SW 1271 (cell line): ENCODE measurements at places on chromosomes 11 and 22.

DNA sequence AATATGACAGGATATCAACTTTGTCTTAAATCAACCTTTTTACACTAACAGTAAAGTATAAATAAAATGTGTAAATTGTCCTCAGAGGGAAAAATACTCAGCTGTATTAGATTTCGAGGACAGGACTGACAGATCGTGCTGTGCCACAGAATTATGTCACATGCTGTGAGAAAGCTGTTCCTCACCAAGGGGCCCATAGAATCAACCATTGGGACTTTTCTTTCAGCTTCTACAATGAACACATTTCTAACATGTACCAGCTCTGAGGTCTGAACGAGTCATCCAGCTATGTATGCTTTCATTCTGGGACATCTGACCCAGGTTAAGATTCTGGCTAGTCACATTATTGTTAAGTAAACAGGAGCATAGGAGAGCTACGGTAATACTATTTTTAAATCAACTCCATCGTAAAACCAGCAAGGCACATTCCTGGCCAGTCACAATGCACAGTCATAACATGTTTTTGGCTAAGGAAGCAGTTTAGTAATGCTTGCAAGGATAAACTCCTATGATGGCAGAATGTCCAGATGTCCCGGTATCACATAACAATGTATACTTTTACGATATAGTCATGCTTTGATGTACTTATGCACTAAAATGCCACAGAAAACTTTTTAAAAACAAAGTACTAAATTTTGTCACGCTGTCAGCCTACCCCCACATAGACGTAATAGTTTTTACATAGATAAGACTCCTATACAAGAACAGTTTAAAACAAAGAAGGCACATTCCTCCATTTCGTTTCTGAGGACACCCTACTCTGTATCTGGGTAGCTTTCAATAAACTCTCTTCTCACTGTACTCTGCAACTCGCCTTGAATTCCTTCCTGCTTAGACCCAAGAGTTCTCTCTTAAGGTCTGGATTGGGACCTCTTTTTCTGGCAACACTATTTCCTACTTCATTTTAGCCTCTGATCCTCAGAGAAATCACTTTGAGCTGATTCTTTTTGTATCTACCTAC, 27.4 kb downstream of the ZNF214 start:
- DNase-seq = no peak

DNA sequence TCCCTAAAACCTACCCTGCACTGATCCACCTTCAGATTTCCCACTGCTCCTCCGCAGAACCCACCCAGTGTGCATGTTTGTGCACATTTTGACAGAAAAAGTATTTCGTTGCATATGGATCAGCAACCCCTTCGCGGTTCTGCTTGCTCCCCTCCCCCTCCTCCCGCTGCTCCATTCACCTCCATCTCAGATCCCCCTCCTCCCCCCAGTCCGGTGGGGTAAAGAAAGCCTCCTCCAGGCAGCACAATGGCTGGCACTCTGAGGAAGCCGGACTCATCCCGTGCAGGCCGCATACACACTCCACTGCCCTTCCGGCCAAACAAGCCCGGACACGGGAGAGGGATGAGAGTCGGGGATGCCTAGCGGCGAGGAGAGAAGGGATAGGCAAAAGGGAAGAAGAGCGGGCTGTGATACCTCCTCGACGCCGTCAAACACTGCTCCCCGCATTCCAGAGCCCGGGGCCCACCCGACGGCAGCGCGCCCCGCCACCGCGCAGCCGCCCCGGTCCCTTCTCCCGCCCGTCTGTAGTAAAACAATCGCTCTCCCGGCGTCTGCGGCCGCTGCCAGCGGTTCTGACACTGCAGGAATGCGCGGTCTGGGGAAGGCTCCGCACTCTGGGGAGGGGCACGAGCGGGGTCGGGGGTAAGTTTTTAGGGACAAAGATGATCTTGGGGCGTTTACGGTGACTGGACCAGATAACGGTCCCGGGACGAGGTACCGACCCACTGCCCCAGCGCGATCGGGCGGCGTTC, 915 bp downstream of the FEZ1 start:
- no peak for DNase-seq

DNA sequence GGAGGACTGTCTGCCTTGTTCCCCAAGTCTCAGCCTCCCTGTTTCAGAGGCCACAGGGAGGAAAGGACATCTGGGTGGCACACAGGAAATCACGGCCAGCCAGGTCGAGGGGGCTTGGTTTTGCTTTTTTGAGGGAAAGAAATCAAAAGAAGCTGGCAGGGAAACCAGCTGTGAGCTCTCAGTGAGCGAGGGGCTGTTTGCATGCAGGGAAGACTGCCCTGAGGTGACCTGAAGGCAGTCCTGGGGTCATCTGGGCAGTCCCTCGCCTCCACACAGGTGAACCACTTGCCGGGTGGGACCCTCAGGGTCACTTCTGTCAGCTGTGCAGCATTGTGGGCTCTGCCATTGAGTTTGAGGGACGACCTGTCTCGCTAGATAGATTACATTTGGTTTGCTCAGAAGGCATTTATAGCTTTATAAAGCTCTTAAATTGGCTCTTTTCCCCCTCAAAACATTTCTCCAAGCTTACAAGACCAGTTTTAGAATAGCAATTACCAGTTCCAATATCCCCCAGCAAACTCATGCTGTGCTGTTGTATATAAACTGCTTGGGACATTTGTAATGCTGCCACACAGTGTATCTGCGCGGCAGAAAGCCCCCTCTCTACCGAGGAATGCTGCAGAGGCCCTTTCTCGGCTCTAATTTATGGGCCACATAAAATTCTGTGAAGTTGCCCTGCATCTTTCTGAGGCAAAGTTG, 28.3 kb downstream of the PKNOX2 start:
- no peak for DNase-seq

- DNase-seq = no peak
Observed at GRCh38 chr11:46617972-46618314, 590 bp downstream of the ATG13 start.

DNA sequence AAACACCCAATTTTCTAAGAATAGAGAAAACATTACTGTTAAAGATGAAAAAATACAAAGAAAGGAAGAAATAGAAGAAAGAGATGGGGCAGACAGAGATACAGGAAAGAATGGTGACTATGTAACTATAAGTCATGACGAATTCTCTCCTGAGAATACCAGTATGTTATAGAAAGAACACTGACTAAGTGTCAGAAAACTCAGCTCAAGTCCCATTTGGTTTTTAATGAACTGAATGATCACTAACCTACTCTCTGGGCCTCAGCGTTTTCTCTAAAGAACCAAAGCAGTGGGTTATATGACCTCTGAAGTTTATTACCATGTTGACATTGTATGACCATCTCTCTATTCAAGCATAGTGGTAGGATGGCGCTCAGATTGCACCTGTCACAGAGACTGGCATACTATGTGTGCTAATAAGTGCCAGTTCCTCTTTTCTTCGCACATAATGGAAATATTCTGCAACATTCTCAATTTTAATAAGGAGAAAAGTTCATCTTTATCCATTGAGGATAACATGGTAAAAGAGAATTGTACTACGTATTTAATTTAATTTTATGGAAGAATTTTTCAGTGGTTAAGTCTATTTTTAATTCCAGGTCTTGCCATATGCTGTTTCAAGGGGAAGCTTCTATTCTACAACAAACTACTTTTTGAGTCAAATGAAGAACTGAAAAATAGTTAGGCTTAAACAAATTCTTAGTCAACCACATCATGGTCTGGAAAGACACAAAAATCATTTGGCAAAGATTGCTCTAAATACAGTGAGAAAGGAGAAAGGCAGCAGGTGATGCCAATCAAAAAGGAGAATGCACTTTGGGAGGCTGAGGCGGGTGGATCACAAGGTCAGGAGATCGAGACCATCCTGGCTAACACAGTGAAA, 25.0 kb upstream of the EED start:
- no peak for DNase-seq

GRCh38 chr11:36609383-36609782, 11.3 kb upstream of the RAG2 start:
- no peak for DNase-seq

DNA sequence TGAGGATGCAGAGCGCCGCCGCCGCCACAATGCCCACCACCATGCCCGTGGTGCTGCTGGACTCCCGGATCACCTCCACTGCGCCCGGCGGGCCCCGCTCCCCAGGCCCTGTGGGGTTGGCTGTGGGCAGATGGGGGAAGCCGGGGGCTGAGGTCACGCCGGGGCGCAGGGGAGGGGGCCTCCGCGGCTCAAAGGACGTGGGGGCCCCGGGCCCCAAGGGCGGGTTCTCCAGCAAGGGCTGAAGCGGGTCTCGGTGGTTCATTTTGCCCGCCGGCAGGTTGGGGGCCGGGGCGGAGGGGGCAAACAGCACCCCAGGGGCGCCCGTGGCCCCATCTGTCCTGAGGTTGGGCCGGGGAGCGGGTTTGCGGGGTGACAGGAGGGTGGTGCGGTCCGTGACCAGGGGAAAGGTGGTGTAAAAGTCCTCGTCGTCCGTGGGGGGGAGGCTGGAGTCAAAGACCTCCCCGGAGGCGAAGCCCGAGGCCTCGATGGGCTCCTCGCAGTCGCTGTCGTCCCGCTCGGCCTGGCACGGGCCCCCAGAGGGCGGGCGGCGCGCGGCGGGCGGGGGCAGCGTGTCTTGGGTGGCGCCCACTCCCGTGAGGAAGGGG, 16.5 kb downstream of the SLC22A12 start:
- no peak for DNase-seq

GRCh38 chr11:64762674-64763525, 3.1 kb upstream of the PYGM start:
- no peak for DNase-seq

DNA sequence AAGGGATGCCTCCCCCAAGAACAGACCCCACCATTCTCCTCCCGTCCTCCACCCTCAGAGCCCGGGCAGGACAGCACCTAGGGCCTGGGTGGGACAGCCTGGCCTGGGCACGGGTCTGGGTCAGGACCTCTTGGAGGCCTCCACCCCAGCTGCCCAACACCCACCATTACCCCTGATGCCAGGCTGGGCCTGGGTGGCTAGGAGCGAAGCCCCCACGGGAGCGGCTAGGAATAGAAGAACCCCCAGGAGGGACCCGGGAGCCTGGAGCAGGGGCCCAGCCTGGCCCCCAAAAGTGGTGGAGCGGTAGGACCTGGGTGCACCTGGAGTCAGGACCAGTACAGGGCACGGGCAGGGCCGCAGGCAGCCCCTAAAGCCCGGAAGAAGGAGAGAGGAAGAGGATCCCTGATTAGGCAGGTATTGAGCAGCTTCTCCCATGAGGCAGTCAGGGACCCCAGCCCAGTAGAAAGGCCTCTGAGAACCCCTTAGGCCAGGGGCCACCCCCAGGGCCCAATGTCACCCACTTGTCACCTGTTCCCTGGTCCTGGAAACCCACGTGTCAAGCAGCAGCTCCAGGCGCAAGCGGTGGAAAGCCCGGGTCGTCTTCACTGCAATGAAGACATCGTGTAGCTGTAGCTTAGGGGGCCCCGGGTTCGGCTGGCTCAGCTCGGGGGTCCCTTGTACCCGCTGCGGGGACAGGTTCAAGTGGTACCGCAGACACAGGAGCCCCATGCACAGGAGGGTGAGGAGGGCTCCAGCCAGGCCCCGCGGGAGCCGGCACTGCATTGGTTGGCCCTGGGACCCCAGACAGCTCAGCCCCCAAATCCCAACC, 575 bp downstream of the MFNG start:
- DNase-seq = no peak

DNA sequence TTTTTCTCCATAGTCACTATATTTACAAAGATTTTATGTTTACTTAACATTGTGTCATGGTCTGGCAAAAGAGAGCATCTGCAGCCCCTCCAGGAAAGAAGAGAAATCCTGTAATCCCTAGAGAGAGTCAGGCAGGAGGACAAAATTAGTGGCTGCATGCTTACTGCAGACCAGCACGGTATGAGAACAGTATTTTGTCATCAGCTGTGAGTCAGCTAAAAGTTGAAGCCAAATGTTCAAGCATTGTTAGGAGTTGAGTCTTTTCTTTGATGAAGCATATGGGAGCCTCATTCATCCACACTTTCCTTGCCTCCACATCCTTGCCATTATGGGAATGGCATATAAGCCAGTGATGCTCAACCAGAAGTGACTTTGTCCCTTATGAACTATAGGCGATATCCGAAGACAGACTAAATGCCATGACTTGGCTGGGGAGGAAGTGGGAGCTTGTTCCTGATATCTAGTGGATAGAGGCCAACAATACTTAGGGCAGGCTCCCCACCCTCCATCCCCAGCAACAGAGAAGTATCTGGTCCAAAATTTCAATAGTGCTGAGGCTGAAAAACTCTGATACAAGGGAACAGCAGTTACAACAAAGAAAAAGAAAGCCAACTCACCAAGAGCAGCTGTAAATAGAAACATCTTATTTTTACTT, 112.0 kb upstream of the OR5AK2 start:
- DNase-seq = no peak

DNA sequence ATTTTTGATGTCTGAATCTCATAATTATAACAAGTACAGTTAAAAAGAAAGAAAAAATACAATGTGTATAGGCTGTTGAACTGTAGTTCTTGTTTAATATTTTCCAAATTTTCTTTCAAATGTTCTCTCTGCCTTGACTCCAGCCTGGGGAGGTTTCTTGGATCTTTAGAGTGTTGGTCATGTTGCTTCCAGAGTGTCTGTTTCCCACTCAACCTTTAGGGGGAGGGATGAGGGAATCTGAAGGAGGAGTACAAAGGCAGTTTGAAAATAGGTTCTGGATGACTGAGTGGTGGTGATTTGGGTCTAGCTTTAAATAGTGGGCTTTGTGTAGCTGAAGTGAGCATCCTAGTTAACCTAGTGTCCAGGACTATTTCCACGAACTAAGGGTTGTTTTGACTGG, 2.0 kb downstream of the CTNND1 start:
- peak; percentile 15 for DNase-seq

GRCh38 chr11:33692013-33692504, 8.6 kb downstream of the C11orf91 start:
- DNase-seq = peak; percentile 93

- no peak for DNase-seq
Observed at GRCh38 chr11:114598461-114598860, 2.9 kb upstream of the NXPE4 start.

GRCh38 chr11:85299258-85299942, 327.7 kb downstream of the DLG2 start:
- no peak for DNase-seq

DNA sequence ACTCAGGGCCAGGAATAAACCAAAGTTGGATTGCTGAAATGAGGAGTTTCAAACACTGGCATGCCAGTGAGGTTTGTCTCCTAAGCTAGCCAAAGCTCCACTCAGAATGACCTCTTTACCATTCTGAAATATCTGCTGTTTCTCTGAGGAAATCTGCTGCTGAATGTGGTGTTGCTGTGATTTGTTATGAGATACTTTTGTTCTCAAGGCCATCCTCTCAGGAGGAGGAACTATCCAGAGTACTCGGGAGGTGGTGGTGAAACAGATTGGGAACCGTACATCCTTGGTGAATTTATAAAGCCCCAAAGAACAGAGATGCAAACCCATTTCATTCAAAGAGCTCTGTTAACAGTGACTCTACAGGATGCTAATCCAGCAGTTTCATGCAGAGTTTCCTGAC, 50.5 kb downstream of the BDNF start:
- DNase-seq = no peak

DNA sequence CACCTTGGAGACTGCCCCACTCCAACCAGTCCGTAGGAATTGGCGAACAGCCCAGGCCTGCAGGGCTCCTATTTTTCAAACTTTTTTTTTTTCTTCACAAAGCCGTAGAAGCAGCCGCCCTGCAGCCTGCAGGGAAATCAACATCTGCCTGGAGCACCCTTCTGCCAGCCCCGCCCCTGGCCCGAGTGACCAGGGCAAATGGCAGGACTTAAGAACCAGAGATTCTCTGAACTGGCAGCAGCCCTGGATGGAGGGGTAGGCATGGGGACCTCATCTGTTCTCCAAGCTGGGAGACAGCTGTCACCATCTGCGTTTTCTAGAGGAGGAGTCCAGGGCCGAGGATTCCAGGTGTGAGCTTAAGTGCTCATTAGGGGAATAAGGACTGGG, 5.6 kb downstream of the SCN2B start:
- DNase-seq = no peak

GRCh38 chr22:49621601-49622210, 206.0 kb downstream of the BRD1 start:
- DNase-seq = no peak
